ENCODE measurements at places on chromosomes 5 and 9.
A peak's percentile ranks its signal among the peaks of the same experiment; 100 is the strongest.

DNA sequence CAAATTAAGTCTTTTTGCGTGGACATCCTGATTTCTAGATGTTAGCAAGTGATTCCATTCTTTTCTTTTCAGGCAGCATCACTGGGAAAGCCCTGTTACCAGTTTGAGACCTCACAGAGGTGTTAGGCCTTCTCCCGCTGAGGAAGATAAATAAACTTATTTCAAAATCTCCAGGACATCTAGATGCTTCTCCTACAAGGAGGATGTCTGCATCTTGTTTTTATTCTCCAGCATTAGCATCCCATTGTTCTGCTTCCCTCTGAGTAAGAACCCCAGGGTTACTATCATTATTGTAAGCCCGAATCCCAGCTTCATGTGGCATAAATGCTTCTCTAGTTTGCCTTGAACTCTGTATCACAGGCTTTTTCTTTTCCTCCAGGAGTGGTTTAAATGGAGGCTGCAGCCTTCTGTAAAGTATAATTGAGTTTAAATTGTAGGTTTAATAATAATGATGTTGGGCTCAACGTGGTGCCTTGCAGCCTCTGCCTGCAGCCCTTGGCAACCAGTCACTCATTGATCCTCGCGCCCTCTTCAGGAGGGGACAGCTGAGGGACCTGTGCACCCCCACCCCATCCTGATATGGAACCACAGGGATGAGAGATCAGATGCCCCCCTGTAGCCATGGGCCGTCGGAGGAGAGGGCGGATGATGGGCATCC is 114.9 kb downstream of the PDZD2 start:
- DNase-seq, result no peak

- DNase-seq, result no peak
Observed at GRCh38 chr5:2549900-2550299, 201.6 kb downstream of the IRX2 start.

DNA sequence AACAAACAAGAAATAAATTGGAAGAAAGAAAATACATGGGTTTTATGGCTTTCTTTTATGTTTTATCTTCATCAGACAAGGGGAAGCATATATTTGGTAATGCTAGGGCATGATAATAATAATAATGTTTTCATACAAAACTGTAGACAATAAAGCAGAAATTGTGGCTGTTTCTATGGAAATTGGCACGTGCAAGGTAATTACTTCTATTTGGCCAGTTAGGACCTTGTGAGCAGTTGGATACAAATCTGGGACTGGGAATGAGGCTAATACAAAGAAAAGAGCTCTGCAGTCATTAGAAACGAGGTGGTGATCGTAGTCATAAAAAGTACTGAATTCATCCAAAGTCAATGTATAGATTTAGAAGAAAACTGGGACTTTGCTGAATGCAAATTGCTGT is 233.6 kb downstream of the EFNA5 start:
- DNase-seq, result no peak

GRCh38 chr5:116488356-116489041 is 86.1 kb downstream of the SEMA6A start:
- no peak for DNase-seq

DNA sequence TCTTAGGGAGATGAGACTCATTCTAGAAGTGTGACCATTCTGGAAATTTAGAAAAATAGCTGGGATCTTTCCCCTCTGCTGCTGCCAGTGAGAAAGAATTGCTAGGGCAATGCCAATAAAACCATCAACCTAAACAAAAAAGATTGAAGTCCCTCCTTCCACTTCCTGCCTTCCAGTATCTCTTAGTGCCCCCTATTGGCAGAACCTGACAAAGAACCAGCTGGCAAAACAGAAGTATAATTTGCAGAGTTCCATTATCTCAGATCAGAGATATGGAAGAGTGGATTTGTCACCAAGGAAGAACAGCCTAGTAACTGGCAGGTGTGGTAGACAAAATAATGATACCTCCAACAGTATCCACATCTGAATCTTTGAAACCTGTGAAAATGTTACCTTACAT is 13.8 kb upstream of the PLCXD3 start:
- no peak for DNase-seq

DNA sequence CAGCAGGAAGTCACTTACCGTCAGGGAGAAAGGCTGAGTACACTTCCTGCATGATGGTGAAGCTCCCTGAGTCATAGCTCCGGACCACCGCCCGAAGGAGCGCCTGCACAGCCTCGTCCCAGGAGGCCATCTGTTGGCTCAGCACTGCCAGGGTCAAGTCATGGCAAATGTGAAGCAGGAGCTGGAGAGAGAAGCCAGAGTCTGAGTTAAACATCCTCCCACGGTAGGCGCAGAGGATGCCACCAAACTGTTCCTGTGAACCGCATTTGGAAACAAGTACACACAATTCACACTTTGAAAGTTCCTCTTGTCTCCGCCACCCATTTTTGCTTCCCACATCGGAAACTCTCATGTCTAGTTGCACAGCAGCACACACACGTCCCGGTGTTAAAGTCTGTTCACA is 33.9 kb downstream of the CNOT8 start:
- no peak for DNase-seq

- DNase-seq, result no peak
Observed at GRCh38 chr5:60055168-60055567, 161.6 kb upstream of the PDE4D start.

DNA sequence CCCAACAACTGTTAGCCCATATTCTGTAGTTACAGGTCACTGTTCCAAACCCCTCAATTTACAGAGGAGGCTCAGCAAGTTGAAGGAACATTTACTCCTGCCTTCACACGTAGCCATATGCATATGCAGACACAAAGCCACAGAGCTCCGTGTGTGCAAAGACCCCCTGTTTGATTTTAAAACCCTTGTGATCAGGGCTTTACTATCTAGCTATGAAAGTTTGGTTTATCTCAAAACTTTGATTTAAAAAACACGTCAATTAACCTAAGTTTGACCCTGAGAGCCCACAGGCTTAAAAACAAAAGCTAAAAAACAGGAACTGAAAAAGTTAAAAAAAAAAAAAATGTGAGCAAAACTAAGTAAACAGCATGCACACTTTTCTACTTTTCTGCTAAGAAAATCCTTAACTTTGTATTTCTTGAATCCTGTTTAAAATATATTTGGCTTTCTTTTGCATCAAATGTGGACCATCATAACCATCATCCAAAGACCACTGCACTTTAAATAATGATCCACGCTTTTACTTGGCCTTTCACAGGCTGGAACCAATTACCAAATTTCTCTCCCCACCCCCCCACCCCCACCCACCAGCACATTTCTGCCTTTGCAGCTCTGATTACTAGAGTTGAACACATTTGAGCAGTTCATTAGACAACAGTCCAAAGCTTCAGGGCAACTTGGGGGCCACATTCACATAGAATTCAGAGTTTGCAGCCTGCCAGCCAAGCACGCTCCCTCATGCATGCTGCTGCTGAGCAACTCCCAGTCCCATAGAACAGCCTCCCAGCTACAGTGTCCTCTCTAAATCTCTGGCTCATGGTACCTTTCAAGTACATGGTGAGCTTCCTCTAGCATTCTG is 128.8 kb upstream of the MAP3K1 start:
- DNase-seq, result no peak

GRCh38 chr9:16579872-16580432 is 290.5 kb downstream of the BNC2 start:
- no peak for DNase-seq

- DNase-seq, result no peak
Observed at GRCh38 chr5:128081111-128081851, 2.3 kb upstream of the SLC12A2 start.

DNA sequence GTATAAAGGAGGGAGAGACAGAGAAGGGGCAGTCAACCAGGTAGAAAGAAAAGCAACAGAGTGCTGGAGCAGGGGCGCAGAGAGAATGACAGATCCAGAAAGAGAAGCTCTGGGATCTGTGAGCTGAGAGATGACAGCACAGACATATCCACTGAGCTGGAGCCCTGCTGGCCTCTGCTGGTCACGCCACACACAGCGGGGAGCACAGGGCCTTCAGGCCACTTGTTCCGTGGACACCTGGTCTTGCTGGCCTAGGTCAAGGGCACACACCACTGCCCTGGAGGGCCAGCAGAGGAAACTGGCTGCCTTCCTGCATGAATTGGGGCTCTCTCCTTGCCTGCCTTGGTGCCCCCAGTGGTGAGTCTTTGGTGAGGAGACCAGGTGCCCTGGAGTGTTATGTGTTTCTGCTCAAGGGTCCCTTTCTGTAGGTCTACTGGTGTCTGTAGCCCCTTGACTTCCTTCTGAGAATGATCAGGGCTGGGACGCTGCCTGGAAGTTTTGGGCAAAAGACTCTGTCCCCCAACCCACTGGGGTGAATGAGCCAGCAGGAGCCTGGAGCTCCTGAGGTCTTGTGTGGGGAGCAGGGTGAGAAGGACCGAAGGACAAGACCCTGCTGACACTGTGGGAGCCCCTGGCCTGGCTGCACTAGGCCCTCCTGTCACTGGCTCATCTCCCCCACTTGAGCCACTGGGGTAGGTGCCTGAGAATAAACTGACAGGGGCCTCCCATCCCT is 59.2 kb upstream of the ADAMTS2 start:
- DNase-seq, result no peak

DNA sequence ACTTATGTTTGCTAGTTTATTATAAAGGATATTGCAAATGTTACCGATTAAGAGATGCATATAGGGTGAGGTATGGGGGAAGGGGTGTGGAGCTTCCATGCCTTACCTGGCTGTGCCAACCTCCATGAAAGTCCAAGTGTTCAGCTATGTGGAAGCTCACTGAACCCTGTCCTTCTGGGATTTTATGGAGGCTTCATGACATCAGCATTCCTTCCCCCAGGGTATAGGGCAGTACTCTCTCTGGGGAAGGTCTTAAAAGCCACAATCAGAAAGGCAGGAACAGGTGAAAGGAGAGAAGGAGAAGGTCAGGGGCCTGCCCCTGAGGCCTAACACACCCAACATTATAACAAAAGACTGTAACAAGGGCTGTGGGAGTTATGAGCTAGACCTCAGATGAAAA is 592.6 kb downstream of the PDE4D start:
- no peak for DNase-seq

- no peak for DNase-seq
Observed at GRCh38 chr5:5751498-5751897, 329.0 kb downstream of the ICE1 start.

DNA sequence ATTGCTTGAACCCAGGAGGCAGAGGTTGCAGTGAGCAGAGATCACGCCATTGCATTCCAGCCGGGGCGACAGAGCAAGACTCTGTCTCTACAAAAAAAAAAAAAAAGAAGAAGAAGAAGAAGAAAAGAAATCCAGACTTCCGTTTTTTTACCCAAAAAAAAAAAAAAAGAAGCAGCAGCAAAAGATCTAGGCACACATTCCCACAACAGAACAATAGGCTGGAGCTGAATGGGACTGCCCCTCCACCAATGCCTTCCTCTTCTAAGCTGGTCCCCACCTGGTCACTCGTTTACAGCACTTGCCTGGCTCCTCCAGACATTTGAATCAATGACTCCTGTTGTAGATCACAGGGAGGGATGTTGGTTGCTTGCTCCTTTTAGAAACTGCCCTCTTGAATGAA is 1.6 kb upstream of the LMAN2 start:
- no peak for DNase-seq

GRCh38 chr5:67976181-67976580 is 239.4 kb upstream of the PIK3R1 start:
- no peak for DNase-seq

DNA sequence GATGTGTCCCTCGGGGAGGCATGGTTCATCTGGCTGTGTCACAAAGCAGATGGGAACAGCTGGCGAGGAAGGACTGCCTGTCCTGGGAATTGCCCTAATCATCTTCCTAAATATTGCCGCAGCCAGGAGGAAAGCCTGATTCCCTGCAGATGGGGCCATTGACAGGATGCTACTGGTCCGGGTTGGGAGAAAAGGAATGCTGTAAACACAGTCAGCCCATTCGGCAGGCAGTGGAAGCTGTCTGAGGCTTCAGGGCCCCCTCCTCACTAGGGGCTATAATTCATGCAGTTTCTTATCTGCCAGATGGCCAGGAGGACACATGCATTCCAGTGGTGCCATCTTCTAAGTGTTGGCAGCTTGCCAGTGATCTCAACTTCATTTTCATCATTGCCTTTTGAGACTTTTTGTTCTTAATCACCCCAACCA is 110.3 kb downstream of the KCNIP1 start:
- no peak for DNase-seq

DNA sequence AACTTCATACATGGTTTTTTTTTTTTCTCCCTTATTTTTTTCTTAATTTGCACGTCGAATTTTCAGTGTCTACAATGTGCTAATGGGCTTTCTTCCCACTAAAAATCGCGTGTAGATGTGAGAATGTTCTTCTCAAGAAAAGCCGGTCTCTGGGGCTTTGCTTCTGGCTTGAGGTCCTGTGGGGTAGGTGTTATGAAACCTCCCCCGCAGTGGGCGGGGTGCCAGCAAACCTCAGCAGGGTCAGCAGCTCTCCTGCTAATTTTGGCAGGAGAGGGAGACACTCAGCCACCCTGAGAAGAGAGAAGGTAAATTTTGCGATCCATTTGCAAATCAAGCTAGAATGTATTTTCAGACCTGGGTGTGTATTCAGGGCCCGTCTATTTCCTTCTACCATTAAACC is 59.9 kb downstream of the NPR3 start:
- no peak for DNase-seq

- DNase-seq, result peak; percentile 7
Observed at GRCh38 chr5:112848116-112848811, 12.8 kb upstream of the SRP19 start.

GRCh38 chr9:71608825-71609447 is 159.4 kb downstream of the CEMIP2 start:
- DNase-seq, result no peak

GRCh38 chr5:170466988-170467707 is 36.7 kb upstream of the KCNIP1 start:
- DNase-seq, result no peak

DNA sequence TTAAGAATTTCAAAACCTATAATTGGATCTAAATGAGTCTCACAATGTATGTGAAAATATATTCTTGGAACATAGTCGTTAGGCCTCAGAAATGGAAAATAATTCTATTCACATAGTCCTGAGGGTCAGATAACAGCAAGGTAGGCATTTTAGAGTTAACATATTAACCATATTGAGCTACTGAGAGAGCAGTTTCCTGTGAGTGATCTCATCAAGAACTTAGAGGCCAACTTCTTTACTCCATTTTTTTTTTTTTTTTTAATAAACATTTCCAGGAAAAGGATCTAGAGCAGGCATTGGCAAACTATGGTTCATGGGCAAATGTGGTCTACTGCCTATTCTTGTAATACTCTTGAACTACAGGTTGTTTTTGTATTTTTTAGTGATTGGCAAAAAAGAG is 26.6 kb downstream of the RAB24 start:
- no peak for DNase-seq
